ENCODE measurements at places on chromosomes 11 and 22.

GRCh38 chr22:34866495-34867131 is 199.3 kb upstream of the ISX start:
- H3K36me3 ChIP-seq: no peaks in the 10 kb centered on the region
- no peaks in the 10 kb centered on the region for H3K27me3 ChIP-seq
- no peaks in the 10 kb centered on the region for H3K4me1 ChIP-seq
- H3K27ac ChIP-seq: no peak overlapping the region
- no peak overlapping the region for H3K4me3 ChIP-seq
- no peak for DNase-seq

DNA sequence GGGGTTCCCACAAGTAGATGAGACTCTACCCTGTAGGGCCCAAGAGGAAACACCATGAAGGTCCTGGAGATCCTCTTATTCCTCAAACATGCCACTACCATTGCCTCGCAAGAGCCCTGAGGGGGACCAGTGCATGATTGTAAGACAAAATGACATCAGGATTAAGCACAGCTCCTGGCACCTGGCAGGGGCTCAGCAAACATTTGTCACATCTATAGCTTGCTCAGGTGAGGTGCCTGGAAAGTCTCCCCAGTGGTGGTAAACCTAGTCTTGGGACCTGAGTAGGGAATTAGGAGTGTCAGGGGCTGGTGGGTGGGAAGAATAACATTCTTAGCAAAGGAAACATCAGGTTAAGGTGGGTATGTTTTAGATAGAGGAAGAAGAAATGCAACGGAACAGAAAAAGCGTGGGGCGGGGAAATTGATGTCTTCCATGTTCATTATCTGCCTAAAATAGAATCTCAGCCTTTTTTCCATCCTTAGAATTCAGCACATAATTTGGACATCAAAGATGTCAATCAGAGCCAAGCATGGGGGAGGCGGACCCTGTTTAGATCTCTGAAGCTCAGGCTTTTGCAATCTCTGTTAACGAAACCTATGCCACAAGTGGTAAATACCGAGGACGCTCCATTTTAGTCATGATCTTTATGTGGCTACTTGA is 924 bp downstream of the YPEL1 start:
- H3K4me3 ChIP-seq: peak overlapping the region; percentile 56
- no peaks in the 10 kb centered on the region for H3K4me1 ChIP-seq
- H3K27ac ChIP-seq: peak overlapping the region; percentile 78
- H3K27me3 ChIP-seq: no peaks in the 10 kb centered on the region
- H3K36me3 ChIP-seq: no peaks in the 10 kb centered on the region

DNA sequence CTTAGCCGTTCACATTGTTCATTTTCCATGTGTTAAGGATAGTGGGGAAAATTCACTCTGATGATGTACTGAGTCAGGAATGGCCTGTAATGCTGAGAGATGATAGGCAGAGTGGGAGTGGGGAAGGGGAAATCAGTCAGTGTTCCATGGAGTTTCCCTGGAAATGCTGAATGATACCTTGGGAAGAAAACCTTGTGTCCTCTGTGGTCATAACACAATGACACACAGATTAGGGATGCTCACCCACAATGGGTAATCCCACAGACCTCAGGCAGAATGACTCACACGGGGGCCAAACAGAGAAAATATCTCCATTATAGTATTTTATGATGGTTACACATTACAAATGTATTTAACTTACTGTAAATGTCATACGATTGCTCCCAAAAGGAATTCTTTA is 118.0 kb downstream of the SNX19 start:
- no peaks in the 10 kb centered on the region for H3K4me1 ChIP-seq
- H3K36me3 ChIP-seq: no peaks in the 10 kb centered on the region
- H3K4me3 ChIP-seq: no peak overlapping the region
- H3K27me3 ChIP-seq: no peaks in the 10 kb centered on the region
- no peak overlapping the region for H3K27ac ChIP-seq

GRCh38 chr11:73971175-73971719 is 11.4 kb downstream of the UCP2 start:
- no peak overlapping the region for H3K4me3 ChIP-seq
- no peaks in the 10 kb centered on the region for H3K36me3 ChIP-seq
- no peaks in the 10 kb centered on the region for H3K27me3 ChIP-seq

GRCh38 chr11:68216171-68216938 is 3.3 kb upstream of the KMT5B start:
- peak; percentile 76 for DNase-seq
- H3K4me1 ChIP-seq: peaks cover 17% of the 10 kb centered on the region
- H3K27ac ChIP-seq: no peak overlapping the region
- H3K27me3 ChIP-seq: no peaks in the 10 kb centered on the region
- no peak overlapping the region for H3K4me3 ChIP-seq

GRCh38 chr11:36775130-36775529 is 177.1 kb upstream of the RAG2 start:
- DNase-seq: no peak
- no peaks in the 10 kb centered on the region for H3K27me3 ChIP-seq
- H3K36me3 ChIP-seq: no peaks in the 10 kb centered on the region
- H3K4me3 ChIP-seq: no peak overlapping the region
- H3K27ac ChIP-seq: no peak overlapping the region
- no peaks in the 10 kb centered on the region for H3K4me1 ChIP-seq

GRCh38 chr11:68406324-68407313 is 53.9 kb upstream of the PPP6R3 start:
- H3K27ac ChIP-seq: peak overlapping the region; percentile 73
- H3K36me3 ChIP-seq: no peaks in the 10 kb centered on the region
- H3K4me3 ChIP-seq: no peak overlapping the region

- H3K27me3 ChIP-seq: no peaks in the 10 kb centered on the region
- DNase-seq: no peak
- no peak within 1 kb of the TSS for H3K27ac ChIP-seq
- H3K4me1 ChIP-seq: peaks cover 37% of the 10 kb centered on the region
- no peak within 1 kb of the TSS for H3K4me3 ChIP-seq
Measured at GRCh38 chr11:61950035-61950547, at the start of gene BEST1. TSS of gene BEST1 (plus strand) at chr11:61950351. CDS start at chr11:61951807, 1,456 bp downstream.

DNA sequence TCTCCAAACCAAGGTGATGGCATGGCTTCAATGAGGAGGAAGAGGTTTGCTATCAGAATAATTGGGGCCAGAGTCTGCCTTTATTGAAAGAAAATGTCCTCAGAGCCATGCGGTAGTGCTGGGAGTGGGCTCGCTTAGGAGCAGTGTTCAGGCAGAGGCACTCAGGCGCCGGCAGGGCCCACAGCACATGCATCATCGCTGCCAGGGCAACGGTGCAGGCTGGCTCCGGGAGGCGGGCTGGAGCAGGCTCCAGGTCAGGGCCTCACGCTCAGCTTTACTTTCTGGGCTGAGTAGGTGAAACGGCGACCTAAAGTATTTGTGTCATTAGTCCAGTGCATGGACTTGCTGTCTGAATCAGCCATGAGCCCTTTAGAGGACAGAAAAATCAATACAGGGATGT is 169.9 kb upstream of the CCDC90B start:
- H3K4me1 ChIP-seq: no peaks in the 10 kb centered on the region
- no peak overlapping the region for H3K27ac ChIP-seq
- H3K36me3 ChIP-seq: no peaks in the 10 kb centered on the region
- no peaks in the 10 kb centered on the region for H3K27me3 ChIP-seq

GRCh38 chr11:2994336-2994730 is 2.2 kb upstream of the NAP1L4 start:
- H3K27ac ChIP-seq: no peak overlapping the region
- no peak for DNase-seq
- no peak overlapping the region for H3K4me3 ChIP-seq

DNA sequence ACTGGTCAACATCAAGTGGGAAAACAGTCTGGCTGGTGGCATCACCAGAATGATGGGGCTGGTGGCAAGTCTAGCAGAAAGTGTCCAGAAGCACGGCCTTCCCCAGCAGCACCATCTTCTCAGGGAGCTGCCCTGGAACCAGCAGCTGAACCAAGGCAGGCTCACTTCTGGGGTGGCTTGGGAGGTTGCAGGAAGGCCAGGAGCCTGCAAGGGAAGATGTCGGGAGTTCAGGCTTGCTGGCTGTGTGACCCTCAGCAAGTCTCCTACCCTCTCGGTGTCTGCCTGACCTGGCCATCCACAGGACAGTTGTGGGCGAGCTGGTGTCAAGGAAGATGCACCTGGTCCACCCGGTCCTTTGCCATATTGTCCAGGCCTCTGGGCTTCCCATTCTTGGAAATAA is 2.3 kb upstream of the PNPLA5 start:
- peaks cover 70% of the 10 kb centered on the region for H3K27me3 ChIP-seq
- H3K4me3 ChIP-seq: no peak overlapping the region
- no peak for DNase-seq
- H3K4me1 ChIP-seq: no peaks in the 10 kb centered on the region
- H3K27ac ChIP-seq: no peak overlapping the region

GRCh38 chr11:14240951-14241350 is 118.0 kb downstream of the RRAS2 start:
- no peaks in the 10 kb centered on the region for H3K36me3 ChIP-seq
- no peaks in the 10 kb centered on the region for H3K27me3 ChIP-seq
- DNase-seq: no peak

DNA sequence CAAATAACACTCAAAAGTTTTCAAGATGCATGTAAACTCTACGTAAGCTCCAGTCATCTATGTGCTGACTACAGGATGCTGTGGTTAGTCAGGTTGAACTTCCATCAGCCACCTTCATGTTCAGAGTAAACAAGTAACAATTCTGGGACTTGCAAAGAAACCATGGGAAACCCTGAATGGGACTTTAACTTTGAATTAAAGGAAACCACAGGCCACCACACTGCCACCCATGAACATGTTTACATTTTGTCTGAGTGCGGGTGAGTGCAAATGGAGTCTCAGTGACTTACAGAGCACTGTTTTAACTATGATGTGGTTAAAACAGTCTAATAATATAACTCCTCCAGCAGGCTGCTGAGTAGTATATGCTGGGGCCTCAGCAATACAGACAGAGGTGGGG is 12.9 kb upstream of the SYTL2 start:
- H3K27ac ChIP-seq: no peak overlapping the region
- DNase-seq: no peak
- no peaks in the 10 kb centered on the region for H3K36me3 ChIP-seq
- no peaks in the 10 kb centered on the region for H3K27me3 ChIP-seq
- no peaks in the 10 kb centered on the region for H3K4me1 ChIP-seq
- no peak overlapping the region for H3K4me3 ChIP-seq

- no peak for DNase-seq
- no peaks in the 10 kb centered on the region for H3K27me3 ChIP-seq
- peaks cover 17% of the 10 kb centered on the region for H3K4me1 ChIP-seq
- H3K4me3 ChIP-seq: no peak overlapping the region
Measured at GRCh38 chr11:110380836-110381622, 48.7 kb upstream of the FDX1 start.

DNA sequence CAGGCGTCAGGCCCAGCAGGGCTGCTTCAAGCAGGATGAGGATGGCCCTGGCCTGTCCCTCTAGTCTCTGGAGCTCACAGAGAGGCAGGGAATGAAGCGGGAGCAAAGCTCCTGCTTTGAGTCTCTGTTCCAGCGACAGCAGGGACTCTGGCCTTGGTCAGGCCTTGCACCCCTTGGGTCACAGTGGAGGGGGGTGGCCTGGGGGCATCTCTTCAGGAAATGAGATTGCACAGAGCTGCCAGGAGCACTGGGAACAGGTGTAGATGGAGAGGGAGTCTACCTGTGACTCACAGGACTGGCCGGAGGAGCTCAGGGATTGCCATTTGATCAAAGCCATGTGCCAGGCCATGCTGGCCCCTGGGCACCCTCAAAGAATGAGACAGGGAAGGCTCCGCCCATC is 1.6 kb downstream of the ANO1 start:
- peaks cover 13% of the 10 kb centered on the region for H3K27me3 ChIP-seq
- no peak for DNase-seq
- no peaks in the 10 kb centered on the region for H3K4me1 ChIP-seq
- H3K27ac ChIP-seq: no peak overlapping the region
- no peak overlapping the region for H3K4me3 ChIP-seq

GRCh38 chr22:37169947-37170688 is 17.9 kb downstream of the C1QTNF6 start:
- no peaks in the 10 kb centered on the region for H3K36me3 ChIP-seq
- peaks cover 5% of the 10 kb centered on the region for H3K4me1 ChIP-seq
- no peak overlapping the region for H3K4me3 ChIP-seq
- no peak for DNase-seq
- H3K27ac ChIP-seq: no peak overlapping the region
- H3K27me3 ChIP-seq: no peaks in the 10 kb centered on the region

GRCh38 chr11:35661534-35661933 is 1.0 kb upstream of the TRIM44 start:
- peak overlapping the region; percentile 94 for H3K27ac ChIP-seq
- peaks cover 7% of the 10 kb centered on the region for H3K27me3 ChIP-seq

GRCh38 chr22:24789516-24789915 is 15.0 kb upstream of the PIWIL3 start:
- H3K27ac ChIP-seq: no peak overlapping the region
- H3K27me3 ChIP-seq: no peaks in the 10 kb centered on the region
- H3K4me1 ChIP-seq: no peaks in the 10 kb centered on the region
- no peaks in the 10 kb centered on the region for H3K36me3 ChIP-seq
- no peak for DNase-seq
- no peak overlapping the region for H3K4me3 ChIP-seq

GRCh38 chr11:22734628-22735345 is 68.4 kb downstream of the GAS2 start:
- H3K4me1 ChIP-seq: no peaks in the 10 kb centered on the region

- H3K4me3 ChIP-seq: no peak overlapping the region
- H3K4me1 ChIP-seq: no peaks in the 10 kb centered on the region
- H3K27ac ChIP-seq: no peak overlapping the region
Measured at GRCh38 chr11:111483431-111483830, 28.8 kb downstream of the BTG4 start.

All from left lung (tissue), 14 donors.